ENCODE measurements at places on chromosomes 11 and 22.
A peak's percentile ranks its signal among the peaks of the same experiment; 100 is the strongest.

GRCh38 chr22:30777587-30777986 is 82.9 kb downstream of the OSBP2 start:
- DNase-seq = no peak

DNA sequence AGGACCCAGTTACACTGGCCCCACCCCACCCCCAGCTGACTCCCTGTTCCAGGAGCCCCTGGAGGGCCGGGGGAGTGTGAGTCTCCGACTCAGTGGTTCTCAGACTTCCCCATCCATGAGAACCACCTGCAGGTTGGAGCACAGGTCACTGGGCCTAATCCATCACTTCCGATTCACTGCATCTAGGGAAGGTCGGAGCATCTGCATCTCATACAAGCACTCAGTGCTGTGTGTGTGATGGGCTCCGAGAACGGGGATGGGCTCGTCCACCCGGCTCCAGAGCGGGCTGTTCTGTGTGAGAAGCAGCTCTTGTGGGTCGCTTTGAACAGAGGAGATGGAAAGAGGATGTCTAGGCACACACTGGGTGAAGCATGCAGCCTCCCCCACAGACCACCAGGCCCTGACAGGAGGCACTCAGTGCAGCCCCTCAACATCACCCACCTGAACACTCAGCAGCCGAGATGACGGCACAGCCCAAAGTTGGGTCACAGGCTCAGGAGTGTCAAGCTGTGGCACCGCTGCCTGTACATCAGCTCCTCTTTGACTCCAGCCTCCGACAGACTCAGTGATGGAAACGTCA is 541.4 kb downstream of the BRD1 start:
- no peak for DNase-seq

DNA sequence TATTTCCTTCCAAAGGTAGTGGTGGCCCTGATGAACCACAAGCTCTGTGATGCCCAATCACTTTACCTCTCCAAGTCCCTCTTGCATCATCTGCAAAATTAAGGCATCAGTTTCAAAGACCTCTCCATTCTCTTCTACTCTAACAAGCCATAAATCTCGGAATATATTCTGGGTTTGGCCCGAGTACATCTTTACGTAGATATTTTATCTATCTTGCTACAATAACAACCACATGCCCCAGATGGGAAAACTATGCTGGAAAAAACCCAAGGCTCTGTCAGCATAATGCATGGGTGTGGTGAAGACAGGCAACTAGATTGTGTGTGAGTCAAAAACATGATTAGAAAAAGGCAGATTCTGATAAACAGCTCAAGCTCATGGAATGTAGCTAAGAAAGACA is 228.2 kb upstream of the BLID start:
- DNase-seq = no peak

- DNase-seq = no peak
Measured at GRCh38 chr11:98056945-98057344, 963.8 kb upstream of the CNTN5 start.

DNA sequence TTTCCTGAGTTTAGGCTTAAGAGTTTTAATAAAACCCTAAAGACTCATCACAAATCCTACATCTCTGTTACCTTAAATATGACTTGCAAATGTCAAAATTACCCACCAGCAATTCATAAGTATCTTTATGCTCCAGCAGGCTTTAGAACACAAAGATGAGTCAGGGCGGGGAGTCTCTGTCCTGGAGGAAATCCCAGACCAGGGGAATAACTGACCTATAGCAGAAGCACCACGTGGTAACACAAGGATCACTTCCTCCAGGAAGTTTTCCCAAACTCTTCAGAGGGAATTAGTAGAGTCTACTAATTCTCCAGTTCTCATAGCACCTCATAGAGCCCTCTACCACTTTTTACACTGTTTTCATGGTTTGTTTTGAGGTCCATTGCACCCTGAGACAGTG is 217.0 kb downstream of the NAV2 start:
- DNase-seq = no peak

DNA sequence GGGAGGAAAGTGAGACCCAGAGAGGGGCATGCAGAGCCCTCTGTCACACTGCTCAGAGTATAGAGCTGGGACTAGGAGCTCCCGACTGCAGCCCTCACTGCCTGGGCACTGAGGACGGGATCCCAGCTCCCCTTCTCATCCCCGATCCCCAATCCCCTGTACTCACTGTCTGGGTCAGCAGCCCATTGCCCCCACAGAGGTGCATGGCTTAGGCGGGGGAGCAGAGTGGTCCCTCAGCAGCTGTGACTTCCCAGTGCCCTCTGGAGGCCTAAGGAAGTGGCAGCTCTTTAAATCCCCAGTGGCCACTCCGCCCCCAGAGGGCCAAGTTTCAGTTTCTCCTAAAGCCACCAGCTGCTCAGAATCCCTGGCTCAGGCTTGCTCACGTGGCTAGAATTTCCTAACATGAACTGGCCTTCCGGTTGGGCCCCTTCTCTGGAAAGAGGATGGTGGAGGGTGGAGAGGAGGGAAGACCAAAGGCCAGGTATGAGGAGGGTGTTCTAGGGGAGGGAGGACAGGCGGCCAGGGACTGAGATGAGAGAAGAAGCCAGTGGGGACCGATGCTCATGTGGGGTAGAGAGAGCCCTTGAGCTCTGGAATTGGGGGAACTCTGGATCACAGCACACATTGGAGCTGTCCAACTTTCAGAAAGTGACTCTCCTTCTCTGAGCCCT is at the start of gene BATF2:
TSS of gene BATF2 (minus strand) at position 262 of the 671 bp plus-strand sequence. CDS start at position 205, 57 bp downstream.
- DNase-seq = no peak

DNA sequence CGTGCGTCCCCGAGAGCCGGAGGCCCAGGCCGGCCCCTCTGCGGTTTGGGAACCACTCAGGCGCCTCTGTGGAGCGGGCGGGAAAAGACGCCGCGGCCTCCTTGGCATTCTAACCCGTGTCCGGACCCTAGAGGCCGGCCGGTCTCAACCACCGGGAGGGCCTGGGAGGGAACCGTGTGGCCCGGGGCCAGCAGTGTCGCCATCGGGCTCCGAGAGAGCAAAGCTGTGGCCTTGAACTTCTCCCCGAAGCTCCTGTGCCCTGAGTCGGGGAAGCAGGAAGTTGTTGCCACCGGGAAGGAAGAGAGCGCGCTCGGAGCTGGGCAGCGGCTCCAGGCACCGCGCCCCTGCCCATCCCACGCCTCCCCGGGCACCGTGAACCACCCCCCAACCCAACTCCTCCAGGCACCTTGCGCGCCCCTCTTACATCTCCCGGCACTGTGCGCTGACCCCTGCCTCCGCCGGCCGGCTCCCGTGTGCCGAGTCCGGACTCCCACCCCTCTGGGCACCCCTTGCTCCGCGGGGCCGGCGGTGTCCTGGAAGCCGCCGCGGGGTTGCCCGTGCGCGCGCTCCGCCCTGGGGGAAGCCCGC is 80.0 kb upstream of the PPARA start:
- peak; percentile 47 for DNase-seq

GRCh38 chr11:134417871-134418840 is 6.1 kb upstream of the B3GAT1 start:
- DNase-seq = no peak

- DNase-seq = no peak
Measured at GRCh38 chr11:78282821-78283220, 94.1 kb downstream of the USP35 start.

All from activated CD4-positive, CD25-positive, alpha-beta regulatory T cell treated with anti-CD3 and anti-CD28 coated beads, Interleukin-2, amount 50 U/mL, for 72 hours (primary cell).